HT1080 (cell line): ENCODE measurements at places on chromosomes 7 and 10.

DNA sequence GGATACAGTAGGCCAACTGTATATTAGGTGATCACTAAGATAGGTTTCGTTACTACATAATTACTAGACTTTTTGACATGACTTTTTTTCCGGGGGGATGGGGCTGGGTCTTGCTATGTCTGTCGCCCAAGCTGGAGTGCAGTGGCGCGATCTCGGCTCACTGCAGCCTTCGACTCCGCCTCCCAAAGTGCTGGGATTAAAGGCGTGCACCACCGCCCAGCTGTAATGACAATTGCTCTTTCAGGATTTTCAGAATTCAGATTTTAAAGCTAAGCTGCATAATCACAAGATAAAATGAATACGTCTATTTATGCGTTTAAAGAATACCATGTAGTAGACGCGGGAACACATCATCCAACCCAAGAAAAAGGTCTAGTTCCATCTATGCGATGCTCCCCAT is 982 bp downstream of the IDI1 start:
- DNase-seq = peak; percentile 11

- no peak for DNase-seq
Measured at GRCh38 chr10:24664991-24665390, 58.7 kb downstream of the ARHGAP21 start.

GRCh38 chr7:41599760-41600159 is 103.1 kb downstream of the INHBA start:
- DNase-seq = no peak

GRCh38 chr10:129846991-129847391 is 117.1 kb downstream of the EBF3 start:
- DNase-seq = no peak

DNA sequence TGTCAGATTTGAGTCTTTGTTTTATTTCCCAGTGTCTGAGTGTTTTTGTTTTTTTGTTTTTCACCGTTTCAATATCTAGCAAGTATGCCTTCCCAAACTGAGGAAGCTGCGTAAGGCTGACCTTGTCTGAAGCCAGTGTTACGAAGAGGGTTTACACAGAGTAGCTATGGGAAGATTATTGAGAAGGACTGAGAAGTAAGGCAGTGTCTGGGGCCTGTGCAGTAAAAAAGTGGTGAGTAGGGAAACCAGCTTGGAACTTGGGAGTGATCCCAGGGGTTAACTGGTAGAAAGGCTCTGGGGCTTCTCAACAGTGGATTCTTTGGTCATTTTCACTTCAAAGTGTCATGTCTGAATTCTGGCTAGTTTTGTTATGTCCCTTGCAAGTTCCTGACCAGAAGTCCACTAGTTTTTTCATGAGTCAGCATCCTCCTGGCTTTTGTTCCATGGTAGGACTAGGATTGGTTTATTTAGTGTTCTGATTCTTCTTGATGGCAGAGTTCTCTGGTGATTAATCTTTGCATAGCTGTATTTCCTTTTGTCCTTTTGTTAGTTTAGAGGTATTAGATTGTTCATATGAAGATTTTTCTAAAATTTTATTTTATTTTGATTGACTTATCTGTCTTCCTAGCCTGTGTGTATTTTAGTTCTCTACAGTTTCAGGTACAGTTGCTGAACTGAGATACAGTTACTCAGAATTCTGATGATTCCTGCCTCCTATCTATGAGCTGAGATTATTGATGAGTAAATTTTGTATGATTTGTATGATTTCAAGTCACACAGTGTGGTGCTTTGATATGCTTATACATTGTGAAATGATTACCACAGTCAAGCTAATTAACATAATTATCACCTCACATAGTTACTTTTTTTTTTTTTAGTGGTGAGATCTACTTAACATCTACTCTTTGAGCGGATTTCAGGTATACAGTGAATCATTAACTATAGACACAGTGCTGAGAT is 19.0 kb downstream of the GARS1 start:
- DNase-seq = peak; percentile 29

DNA sequence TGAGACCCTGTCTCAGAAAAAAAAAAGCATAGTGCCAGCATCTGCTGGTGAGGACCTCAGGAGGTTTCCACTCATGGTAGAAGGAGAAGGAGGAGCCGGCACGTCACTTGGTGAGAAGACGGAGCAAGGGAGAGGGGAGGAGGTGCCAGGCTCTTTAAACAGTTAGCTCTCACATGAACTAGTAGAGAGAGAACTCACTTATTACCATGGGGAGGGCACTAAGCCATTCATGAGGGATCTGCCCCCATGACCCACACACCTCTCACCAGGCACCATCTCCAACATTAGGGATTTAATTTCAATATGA is 62.9 kb upstream of the VKORC1L1 start:
- no peak for DNase-seq

GRCh38 chr10:80701706-80702105 is 164.0 kb downstream of the SH2D4B start:
- DNase-seq = no peak

GRCh38 chr10:83539528-83540308 is 599.6 kb upstream of the GHITM start:
- DNase-seq = peak; percentile 54

- DNase-seq = peak; percentile 59
Measured at GRCh38 chr10:70145666-70146488, 623 bp downstream of the TYSND1 start.

- DNase-seq = no peak
Measured at GRCh38 chr7:101816595-101817470, 593 bp upstream of the CUX1 start.

DNA sequence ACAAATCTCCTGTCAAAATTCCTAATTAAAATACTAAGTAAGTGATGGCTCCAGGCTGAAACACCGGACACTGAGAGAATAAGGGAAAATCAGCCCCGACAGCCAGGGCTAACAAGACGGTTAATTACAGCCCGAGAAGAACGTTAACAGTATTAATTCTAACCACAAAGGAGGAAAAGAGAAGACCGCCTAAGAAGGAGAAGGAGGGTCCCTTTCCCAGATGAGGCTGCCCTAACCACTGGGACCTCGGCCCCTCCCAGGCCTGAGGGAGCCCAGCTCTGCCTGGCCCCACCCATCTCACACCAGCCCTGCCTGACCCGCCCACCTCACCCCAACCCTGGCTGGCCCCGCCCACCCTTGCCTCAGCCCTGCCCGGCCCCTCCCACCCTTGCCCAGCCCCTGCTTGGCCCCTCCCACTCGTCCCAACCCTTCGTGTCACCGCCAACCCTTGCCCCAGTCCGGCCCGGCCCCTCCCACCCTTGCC is 51.3 kb downstream of the PWWP2B start:
- DNase-seq = no peak

DNA sequence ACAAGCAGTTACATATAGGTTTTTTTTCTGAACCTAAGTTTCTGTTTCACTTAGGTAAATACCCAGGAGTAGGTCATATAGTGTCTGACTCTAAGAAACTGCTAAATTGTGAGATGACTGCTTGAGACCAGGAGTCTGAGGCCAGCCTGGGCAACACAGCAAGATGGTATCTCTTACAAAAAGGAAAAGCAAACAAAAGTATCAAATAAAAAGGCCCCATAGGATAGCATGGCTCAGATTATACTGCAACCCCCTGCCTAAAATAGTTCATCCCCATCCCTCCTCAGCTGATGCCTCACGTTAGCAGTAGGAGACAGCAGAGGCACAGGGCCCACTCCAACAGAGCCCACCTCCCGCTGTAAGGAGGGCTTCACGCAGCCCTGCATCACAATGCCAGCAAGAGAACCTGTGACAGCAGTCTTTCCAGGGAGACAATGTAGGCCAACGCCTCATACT is 90.3 kb downstream of the SRPK2 start:
- no peak for DNase-seq

GRCh38 chr10:33253411-33253810 is 81.1 kb downstream of the NRP1 start:
- no peak for DNase-seq

DNA sequence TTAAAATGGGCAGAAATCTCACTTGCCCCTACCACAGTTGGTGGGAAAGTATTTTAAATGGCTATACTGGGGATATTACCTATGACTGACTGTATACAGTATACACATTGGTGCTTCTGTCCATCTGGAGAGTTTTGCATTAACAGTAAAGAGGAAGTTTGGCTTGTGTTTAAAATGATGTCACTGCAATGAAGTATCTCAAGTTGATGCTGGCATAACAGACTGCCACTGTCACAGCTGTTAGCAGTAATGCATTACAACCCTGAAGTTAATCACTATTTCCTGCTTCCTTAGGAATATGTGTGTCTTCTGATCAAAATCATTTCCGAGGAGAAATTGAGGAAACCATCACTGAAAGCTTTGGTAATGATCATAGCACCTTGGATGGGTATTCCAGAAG is 1.9 kb downstream of the DKK1 start:
- no peak for DNase-seq
